ENCODE measurements at places on chromosomes 16 and 17.
A peak's percentile ranks its signal among the peaks of the same experiment; 100 is the strongest.

DNA sequence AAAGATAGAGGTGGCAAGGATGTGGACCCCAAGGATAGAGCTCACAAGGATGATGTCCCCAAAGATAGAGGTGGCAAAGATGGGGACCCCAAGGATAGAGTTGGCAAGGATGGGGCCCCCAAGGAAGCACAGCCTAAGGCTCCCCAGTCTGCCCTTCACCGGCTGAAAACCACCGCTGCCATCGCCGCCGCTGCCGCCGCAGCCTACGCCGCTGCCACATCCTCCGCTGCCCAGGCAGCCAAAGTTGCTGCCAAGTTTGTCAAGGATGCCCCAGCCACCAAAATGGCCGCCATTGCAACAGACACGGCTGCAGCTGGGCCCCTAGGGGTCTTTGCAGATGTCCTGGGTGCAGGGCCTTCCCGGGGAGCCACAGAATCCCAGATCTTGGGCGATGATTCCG lies 19.9 kb downstream of the C16orf96 start:
- no peak for DNase-seq

- DNase-seq: peak; percentile 49
These were observed 46.9 kb downstream of the SOCS1 start for GRCh38 chr16:11208916-11209665.

DNA sequence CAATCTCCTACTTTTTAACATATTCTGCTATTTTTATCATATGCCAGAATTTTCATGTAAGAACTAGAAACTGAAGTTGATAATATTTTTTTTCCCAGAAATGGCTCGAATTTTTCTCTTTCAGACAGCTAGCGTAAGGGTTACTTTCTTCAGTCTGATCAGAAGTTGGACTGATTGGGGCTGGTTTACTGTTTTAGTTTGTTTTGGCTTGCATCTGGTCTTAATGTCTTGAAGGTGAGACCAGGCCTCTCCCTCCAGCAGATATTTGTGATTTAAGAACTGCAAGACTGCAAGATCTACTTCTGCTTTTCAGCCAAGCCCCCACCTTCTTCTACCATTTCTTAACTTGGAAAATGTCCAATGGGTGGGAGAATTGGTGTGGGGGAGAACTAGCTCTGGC lies 266.4 kb downstream of the HAPSTR1 start:
- no peak for DNase-seq

GRCh38 chr17:12318571-12319266 lies 298.0 kb downstream of the MAP2K4 start:
- no peak for DNase-seq

- no peak for DNase-seq
These were observed 213.9 kb downstream of the C16orf78 start for GRCh38 chr16:49587511-49587910.

DNA sequence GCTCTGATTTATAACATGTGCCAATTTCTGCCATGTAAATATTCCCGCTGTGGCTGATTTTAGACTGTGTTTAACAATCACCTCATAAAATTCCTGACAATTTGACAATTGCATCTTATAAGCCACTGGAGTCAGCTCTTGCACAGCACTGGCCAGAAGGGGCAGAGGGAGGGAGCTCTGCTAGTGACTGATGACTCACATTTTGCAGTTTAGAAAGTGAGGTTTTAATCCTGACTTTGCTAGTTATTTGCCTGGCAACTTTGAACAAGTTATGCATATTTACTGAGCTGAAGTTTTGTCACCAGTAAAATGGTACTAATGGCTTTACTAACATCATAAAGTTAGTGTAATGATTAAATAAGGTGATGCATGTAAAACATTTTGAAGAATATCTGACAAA lies 452.3 kb downstream of the CNTNAP4 start:
- no peak for DNase-seq

DNA sequence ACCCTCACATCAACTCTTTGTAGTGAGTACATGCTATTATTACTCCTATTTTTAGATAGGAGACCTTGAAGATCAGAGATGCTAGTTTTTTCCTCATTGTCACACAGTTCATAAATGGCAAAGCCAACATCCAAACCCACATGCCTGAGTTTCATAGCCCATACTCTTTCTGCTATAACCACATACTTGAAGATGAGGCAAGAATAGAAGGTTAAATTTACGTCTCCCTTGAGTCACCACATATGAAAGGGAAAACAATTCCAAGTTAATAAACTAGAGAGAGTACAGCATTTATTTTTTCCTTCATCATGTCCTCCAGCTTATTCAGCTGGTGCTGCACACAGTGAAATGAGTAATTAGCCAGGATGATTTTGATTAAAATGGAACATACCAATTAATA lies 23.7 kb downstream of the NUDT7 start:
- DNase-seq: no peak

GRCh38 chr17:57751348-57751971 lies 6.4 kb upstream of the CCDC182 start:
- DNase-seq: peak; percentile 30

- DNase-seq: no peak
These were observed 2.6 kb downstream of the HBZ start for GRCh38 chr16:155031-155398.

DNA sequence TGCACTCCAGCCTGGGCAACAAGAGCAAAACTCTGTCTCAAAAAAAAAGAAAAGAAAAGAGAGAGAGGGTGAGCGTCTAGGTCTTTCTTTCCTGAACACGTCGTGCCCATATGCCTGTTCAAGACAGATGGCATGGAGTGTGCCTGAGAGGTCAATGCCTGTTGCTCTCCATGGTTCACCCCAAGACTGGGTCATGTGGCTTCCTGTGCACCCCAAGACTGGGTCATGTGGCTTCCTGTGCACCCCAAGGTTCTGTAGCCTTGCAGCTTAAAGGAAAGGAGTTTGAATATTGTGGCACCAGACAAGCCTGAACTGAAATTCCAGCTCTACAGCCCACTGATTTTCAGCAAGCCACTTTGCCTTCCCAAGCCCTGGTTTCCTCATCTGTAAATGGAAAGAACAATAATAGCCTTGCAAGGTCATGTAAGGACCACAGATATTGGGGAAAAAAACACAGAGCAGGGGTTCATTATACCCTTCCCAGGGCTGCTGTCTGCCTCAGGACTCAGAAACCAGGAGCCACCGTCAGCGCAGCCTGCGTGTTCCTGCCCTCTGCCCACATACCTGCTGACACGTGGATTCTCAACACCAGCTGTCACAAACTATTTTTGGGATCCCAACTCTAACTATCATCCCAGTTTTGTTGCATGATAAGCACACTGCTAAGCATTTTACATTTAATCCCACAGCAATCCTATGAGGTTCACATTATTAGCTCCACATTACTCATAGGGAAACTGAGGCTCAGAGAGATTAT lies 18.0 kb upstream of the NAGS start:
- DNase-seq: no peak
